Hypothalamus (tissue), 51 donors: ENCODE measurements at places on chromosomes 16 and 17.
A peak's percentile ranks its signal among the peaks of the same experiment; 100 is the strongest.

DNA sequence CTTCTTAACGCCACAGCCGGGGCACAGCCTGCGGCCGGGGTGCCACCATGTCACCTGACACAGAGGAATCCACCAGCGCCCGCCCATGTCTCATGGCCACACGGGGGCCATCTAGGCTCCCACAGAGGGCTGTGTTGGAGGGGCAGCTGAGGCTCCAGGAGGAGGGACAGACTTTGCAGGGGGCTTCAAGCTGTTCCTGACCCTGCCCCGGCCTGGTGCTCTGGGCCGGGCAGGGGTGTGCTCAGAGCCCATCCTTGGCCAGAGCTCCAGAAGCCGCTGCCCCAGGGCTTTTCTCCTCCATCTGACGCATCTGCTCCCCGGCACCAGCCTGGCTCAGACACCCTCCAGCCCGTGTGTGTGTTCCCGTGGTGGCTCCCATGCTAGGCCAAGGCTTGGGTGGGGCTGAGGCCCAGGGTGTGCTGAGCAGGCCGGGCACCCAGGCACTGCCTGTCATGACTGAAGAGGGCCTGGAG lies 7.8 kb upstream of the SLC38A10 start:
- DNase-seq: no peak

DNA sequence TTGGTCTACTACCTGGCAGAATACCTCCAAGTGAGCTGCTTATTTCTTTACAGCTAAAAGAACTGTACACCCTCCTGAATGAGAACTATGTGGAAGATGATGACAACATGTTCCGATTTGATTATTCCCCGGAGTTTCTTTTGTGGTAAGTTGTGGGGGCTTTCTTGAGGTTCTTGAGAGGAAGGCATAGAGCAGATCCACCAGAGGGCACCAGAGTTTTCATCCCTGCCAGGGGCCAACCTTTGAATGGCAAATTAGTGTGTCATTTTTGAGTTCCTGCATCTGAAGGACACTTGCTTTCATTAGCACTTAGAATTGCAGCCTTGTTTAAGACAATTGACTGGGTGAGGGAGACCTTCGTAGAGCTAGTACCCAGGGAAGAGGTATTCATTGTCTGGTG lies 35.0 kb downstream of the NMT1 start:
- DNase-seq: no peak

DNA sequence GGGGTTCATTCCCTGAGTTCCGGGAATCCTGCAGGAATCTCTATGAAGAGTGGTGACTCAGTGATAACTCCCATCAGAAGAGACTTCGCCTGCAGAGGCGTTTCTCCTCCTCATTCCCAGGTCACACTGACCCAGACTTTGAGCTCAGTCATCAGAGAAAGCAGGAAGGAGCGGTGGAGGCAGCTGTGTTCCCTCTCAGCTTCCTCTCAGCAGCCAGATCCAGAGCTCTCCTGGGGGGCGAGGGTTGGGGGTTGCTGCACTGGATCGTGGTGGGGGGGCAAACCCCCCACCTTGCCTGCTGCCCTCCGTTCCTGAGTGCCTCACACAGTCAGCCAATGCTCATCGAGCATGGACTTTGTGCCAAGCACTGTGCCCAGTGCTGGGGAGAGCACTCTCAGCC lies 271.2 kb downstream of the CBLN1 start:
- no peak for DNase-seq

DNA sequence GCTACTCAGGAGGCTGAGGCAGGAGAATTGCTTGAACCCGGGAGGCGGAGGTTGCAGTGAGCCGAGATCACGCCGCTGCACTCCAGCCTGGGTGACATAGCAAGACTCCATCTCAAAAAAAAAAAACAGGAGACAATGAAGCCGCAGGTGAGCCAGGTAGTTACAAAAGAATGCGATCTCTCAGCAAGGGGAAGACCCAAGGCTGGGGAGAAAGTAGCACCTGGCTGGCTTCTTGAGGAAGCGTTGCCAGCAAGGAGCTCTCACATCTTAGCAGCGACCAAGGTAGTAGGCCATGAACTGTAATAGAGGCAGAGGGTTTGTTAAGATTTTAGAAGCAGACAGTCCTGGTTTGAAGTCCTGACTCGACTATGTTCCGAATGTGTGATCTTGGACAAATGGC lies 175.0 kb downstream of the AIPL1 start:
- no peak for DNase-seq

GRCh38 chr17:43860927-43861622 lies 14.1 kb downstream of the CD300LG start:
- DNase-seq: no peak

DNA sequence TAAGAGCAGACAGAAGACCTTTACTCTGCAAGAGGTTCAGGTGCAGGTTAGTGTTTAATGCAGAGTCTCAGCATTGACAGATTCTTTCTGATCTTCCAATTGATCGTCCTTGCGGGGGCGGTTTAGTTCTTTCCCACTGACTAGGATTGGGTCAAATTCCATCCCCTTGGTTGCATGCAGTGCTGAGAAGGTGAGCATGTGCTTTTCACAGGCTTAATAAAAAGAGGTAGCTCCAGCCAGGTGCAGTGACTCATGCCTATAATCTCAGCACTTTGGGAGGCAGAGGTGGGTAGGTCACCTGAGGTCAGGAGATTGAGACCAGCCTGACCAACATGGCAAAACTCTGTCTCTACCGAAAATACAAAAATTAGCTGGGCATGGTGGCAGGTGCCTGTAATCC lies 7.5 kb upstream of the ITGAD start:
- DNase-seq: no peak

- DNase-seq: no peak
These were observed 157.2 kb downstream of the SNX29 start for GRCh38 chr16:12133729-12134128.

GRCh38 chr16:27066668-27067537 lies at the start of gene C16orf82:
Gene C16orf82 (plus strand): TSS chr16:27066927.
- DNase-seq: no peak

- DNase-seq: no peak
These were observed 134.5 kb downstream of the CDH13 start for GRCh38 chr16:82761236-82761635.

- DNase-seq: no peak
These were observed 10.8 kb downstream of the CSNK2A2 start for GRCh38 chr16:58187092-58187491.

GRCh38 chr17:45338996-45339535 lies 22.2 kb upstream of the MAP3K14 start:
- no peak for DNase-seq

DNA sequence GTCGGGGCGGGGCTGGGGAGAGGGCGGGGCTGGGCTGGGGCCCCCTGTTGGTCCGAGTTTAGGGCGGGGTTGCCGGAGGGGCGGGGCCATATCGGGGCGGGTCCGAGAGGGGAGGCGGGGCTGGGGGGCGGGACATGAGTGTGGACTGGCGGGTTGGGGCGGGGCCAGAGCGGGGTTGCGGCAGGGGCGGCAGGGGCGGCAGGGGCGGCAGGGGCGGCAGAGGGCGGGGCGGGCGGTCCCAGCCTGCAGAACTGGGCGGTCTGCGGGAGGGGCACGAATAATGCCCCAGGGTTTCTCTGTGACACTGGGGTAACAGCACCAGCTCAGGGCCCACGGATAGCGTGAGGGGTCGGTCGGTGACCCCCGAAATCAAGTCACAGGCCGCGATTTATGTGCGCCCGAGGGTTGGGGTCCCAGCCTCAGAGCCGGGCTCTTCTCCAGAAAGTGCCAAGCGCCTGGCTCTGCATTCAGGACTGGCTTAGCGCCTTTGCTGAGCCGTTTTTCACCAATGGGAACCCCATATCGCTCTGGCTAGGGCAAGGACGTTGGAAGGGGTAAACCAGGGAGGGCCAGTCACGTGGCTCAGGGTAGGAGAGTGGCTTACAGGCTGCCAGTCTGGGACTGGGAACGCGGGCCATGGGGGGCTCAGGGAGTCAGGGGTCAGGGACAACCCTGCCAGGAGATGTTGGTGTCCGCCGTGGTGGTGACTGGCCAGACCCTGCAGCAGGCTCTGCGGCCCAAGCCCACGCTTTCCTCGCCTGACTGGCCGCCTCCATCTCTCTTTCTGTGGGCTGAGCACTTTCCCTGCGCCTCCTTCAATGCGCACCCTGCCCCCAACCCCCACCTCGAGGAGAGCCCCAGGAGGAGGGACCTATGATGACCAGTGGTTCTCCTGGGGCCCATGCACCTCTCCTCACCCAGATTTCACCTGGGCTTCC lies 1.2 kb upstream of the METTL26 start:
- peak; percentile 88 for DNase-seq

DNA sequence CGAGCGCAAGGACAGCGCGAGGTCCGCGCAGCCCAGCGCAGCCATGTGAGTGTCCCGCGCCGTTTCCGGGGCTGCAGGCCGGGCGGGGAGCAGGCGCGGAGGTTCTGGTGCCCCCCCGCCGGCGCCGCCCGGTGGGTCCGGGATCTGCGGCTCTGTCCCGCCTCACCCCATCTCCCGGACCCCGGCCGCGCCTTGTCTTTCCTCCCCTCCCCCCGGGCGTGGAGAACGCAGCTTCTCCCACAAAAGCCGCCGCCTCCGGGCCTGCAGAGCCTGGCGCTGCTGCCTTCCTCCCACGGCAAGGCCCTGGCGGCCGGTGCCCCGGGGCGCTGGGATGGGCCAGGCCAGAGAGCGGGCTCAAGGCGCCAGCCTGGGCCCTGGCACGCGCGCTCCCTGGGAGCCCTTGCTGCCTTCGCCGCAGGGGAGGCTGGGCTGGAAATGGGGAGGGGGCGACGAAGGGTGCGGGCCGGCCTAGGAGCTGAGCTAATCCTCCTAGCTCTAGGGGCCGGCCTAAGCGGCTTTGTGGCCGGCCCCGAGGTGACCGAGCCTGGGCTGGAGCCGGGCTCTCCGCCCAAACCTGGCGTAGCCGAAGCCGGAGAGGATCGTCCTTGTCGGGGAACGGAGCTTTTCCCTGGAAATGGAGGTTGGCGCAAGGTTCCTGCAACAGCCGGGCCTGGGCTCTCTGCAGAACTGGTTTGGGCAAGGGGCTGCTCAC lies 397 bp downstream of the RIPOR1 start:
- no peak for DNase-seq

DNA sequence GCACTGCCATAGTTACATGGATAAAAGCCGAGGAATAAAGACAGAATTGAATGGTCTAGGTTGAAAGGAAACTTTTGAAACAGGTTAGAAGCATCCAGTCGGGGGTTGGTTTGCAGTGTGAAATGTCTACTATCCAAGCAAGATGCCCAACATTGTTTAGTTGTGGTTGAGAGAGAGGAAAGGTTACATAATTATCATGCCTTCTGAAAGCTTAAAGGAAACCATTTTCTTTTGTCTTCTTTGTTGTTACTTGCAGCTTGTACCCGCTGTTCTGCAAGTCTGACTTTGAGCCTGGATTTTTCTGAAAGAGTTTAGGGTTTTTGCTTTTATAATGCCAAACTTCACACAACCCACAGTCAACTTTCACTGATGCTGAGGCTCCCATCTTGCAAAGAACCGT lies 167.9 kb downstream of the AXIN2 start:
- no peak for DNase-seq

DNA sequence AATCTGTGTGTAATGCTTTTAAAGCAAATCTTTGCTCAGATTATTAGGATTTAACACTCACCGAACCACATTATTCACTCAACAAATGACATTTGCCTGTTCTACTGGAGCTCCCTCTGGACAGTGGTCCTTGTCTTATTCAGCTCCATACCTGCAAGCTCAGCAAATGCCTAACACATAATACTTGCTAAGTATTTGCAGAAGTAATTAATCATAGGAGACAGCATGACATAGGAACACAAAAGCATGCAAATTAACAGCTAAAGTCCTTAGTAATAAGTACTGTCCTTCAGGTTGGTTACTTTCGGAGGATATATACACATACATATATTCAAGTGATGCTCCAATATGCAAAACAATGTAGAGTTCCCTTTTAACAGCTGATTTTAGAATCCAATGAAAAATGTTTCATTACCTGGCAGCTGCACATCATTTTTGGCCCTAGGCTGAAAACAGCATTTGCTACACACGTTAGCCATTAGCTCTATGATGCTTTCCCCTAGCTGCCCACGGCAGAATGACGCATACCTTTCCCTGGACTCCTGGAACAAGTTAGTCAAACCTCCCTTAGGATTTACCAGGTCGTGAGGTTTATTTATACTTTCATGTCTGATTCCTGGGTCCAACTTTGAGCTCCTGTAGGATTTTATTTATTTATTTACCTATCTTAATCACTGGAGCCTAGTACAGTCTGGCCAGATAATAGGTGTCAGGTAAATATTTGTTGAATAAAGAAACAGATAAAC lies 8.6 kb downstream of the BRD7 start:
- no peak for DNase-seq

GRCh38 chr16:30997725-30998711 lies 12.4 kb downstream of the STX1B start:
- no peak for DNase-seq

DNA sequence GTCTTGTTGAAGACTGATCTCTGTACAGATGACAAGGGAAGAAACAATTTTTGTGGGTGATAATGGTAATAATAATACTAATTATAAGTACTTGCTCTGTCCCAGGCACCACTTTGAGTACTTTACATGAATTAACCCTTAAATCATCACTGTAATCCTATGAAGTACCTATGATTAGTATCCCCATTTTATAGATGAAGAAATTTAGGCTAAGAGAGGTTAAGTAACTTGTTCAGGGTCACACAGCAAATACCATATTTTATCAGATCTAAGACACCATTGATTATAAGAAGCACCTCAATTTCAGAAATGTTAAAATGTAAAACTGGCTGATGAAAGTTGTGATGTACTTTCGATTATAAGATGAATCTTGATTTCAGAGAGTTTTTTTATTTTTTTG lies 18.6 kb downstream of the TADA2A start:
- DNase-seq: no peak

DNA sequence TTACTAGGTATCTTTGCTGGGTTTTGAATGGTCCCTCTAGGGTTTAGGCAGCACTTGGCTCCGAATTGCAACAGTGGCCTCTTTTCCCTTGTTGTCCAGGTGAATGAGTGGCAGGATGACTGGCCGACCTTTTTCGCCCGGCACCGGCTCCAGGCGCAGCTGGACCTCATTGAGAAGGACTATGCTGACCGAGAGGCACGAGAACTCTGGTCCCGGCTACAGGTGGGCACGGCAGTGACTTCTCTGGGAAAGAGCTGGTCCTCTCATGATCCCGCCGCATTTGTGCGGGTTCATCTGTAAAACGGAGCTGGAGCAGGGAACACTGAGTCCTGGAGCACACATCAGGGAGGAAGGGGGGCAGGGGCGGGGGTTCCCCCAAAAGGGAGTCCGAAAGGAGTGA lies 3.1 kb upstream of the TBCD start:
- DNase-seq: no peak

- DNase-seq: no peak
These were observed 24.3 kb downstream of the TAC4 start for GRCh38 chr17:49823614-49824013.

GRCh38 chr16:66658143-66658859 lies 38.2 kb downstream of the CMTM4 start:
- DNase-seq: no peak

- DNase-seq: peak; percentile 31
These were observed 102.7 kb downstream of the ABCC6 start for GRCh38 chr16:16120382-16121184.

- DNase-seq: no peak
These were observed 4.7 kb downstream of the DLX3 start for GRCh38 chr17:49990331-49990730.

GRCh38 chr17:39380144-39380543 lies 21.3 kb downstream of the FBXL20 start:
- no peak for DNase-seq

GRCh38 chr16:4038448-4038847 lies 77.8 kb downstream of the ADCY9 start:
- DNase-seq: no peak
